ENCODE measurements at places on chromosomes 4 and X. TPM values are rescaled to one million over a fixed set of nuclear protein-coding genes. Genes with fewer than 3 reads are reported as not detected.

The CT45A5 gene
- not detected for total RNA-seq

DNA sequence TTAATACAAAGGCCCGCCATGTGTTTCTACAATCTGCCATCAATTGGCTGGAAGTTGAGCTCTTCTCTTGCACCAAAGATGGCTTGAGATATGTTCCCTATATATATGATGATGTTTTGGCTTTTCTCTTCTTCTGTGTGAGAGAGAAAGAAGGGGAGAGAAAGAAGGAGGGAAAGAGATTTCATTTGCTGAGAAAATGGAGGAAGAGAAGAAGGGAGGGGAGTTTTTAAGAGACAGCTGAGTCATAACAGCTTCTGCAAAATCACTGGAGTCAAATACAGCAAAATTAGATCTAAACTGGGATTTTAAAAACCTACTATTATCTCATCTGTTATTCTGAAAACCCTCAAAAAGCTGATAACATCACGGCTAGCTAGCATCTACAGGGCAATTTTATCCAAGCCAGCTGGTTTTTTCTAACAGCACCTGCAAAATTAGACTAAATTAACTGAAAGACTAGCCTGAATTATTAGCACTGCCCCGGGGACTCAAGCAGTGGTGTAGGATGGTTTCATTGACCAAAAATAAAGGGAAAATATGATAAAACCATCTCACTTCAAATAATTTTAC lies 647.6 kb upstream of the ACTRT1 start:
- no peak for DNase-seq

GRCh38 chrX:12412561-12412960 lies 274.3 kb downstream of the FRMPD4 start:
- DNase-seq, result no peak

GRCh38 chrX:45860450-45860849 lies 659.8 kb upstream of the DIPK2B start:
- DNase-seq, result no peak

- DNase-seq, result peak; percentile 78
Measured at GRCh38 chr4:2266181-2266580, 4.3 kb upstream of the MXD4 start.

GRCh38 chrX:11952176-11952720 lies 186.0 kb upstream of the FRMPD4 start:
- DNase-seq, result no peak

DNA sequence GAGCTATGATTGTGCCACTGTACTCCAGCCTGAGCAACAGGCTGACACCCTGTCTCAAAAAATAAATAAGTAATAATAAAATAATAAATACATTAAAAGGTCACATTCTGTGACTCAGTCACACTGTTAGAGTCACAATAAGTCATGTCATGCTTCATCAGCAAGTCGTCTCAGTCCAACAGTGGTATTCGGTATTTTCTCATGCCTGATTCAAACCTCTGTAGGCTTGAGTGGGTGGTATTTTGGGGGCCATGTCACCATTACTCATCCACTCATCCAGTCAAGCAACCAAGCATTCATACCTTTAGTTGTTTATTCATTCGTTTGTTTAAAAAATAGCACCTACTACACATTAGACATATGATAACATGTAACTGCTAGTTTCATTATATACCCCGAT lies 46.9 kb downstream of the SUPT20HL2 start:
- no peak for DNase-seq

- no peak for DNase-seq
Measured at GRCh38 chr4:150385606-150386005, 196.3 kb upstream of the MAB21L2 start.

DNA sequence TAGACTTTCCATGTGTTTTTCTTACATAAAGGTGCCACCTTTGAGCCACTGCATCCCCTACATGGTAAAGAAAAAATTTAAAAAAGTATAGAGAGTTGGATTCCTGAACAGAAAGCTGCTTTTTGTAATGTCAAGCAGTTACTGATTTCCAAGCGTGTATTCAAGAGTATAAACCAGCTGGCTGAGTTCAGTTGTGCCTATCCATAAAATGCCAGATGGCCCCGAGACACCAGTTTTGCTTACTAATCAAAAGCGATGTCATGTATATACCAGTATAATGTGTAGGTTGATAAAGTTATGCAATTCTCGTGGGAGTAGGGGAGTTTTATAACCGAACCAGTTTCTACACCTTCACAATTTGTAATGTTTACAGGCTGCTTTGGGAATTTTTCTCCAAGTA lies 26.2 kb upstream of the PNPLA4 start:
- DNase-seq, result no peak

GRCh38 chr4:168837922-168838321 lies 172.1 kb downstream of the CBR4 start:
- DNase-seq, result no peak

GRCh38 chr4:172996571-172997216 lies 171.9 kb upstream of the GALNT7 start:
- no peak for DNase-seq

All from left cardiac atrium (tissue), 4 donors.